NCI-H1417 treated with DMSO at 0.1 percent for 48 hours (cell line): ENCODE measurements at places on chromosomes 3 and 15.

GRCh38 chr15:68375191-68375631 lies 56.8 kb downstream of the ITGA11 start:
- DNase-seq = no peak

GRCh38 chr3:51997172-51997571 lies 1.5 kb upstream of the RPL29 start:
- no peak for DNase-seq

- no peak for DNase-seq
Measured at GRCh38 chr3:141391298-141391990, 23.1 kb downstream of the ZBTB38 start.

GRCh38 chr3:120678331-120678947 lies 3.6 kb downstream of the HGD start:
- DNase-seq = no peak

GRCh38 chr3:95434491-95434890 lies 1371.6 kb downstream of the NSUN3 start:
- no peak for DNase-seq

DNA sequence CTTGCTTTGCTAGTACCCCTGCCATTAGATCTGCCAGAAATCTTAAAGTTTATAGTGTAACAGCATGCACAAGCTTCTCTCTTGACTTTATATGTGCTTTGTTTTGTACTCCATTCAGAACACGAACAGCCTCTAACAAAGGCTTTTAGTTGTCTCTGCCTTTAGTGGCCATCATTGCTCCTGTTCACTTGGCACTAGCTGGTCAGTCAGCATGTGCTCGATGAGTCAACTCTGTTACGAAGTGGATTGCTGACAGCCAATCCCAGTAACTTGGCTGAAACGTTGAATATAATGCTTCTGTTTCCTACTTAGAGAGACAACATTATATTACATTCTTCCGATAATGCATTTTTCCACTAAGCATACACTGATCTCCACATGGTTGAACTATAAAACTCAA lies 349.2 kb downstream of the NAALADL2 start:
- no peak for DNase-seq
